Stimulated activated CD4-positive, alpha-beta T cell treated with anti-CD3 and anti-CD28 coated beads, Interleukin-1b, Interleukin-23, amount 100 ng/mL, for 1 hour (primary cell): ENCODE measurements at places on chromosomes 2 and 18.

GRCh38 chr2:205403244-205403825, 279.0 kb upstream of the NRP2 start:
- DNase-seq: no peak

GRCh38 chr2:232363784-232364615, 14.6 kb upstream of the ALPP start:
- no peak for DNase-seq

DNA sequence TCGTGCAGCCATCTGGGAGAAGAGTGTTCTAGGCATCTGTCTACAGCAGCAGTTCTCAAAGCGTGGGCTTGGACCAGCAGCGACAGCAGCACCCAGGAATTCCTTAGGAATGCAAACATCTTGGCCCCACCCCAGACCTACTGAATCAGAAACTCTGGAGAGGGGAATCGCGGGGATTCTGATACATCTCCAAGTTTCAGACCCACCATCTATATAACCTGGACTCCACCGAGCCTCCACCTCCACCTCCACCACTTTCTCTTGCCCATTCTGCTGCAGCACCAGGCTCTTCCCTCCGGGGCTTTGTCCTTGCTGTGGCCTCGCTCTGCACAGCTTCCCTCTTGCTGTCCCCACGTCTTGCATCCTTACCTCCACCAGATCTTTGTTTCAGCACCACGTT, 256.4 kb downstream of the BCL2 start:
- DNase-seq: no peak

GRCh38 chr2:107160640-107161239, 274.8 kb upstream of the ST6GAL2 start:
- no peak for DNase-seq

DNA sequence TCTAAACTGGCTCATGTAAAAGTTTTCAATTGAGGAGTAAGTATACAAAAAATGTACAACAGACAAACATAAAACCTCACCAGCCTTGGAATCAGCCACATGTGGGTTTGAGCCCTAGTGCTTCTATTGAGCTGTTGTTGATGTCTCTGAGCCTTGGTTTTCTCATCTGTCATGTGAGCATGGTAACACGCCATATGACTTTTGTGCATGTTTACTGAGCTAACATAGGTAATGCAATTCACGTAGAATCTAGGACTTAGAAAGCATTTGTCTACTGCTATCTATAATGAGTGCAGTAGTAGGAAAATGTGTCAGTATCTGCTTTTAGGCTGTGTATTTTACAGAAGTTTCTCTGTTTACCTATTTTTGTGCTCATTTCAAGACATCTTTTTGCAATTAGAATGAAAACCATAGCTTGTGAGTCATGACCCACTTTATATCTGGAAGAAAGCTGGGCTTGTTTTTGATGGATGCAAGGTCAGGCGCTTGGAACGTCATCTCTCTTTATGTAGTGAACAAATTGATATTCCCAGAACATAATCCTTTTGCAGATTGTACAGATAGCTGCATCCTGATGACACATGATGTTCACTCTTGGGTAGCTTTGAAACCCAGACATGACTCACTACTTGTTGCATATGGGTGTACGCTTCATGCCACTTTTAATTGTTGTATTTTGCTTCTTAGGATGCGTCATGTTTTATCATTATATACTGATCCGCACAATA, 94.3 kb downstream of the RNF144A start:
- DNase-seq: no peak

DNA sequence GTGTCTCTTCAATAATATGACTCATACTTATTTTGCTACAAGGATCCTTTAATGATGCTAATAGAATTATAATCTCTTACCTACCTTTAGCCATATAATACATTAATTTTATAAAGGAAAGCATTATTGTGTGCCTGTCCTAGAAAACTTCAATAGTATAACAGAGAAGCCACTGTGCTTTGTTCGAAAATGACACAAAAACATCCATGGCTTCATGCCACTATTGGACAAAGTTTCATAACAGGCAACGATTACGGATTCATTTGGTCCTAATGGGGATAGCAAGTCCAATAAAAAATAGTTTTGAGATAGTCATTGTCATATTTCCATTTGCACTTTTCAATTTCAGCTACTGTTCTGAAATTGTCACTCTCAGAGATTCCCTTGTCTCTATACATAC, 52.5 kb upstream of the CCDC150 start:
- DNase-seq: no peak

DNA sequence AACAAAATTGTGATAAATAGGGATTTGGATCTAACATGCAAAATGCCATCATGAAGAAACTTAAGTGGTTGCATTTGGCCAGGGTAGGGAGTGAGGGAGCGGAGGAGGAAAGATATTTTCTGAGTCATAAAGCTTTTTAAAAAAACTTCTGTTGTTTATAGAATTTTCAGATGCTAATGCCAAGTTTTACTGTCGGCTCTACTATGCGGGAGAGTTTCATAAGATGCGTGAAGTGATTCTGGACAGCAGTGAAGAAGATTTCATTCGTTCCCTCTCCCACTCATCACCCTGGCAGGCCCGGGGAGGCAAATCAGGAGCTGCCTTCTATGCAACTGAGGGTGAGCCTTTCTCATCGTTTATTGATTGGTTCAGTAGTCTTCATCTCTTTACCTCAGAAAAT, 56.0 kb upstream of the PTH2R start:
- no peak for DNase-seq

DNA sequence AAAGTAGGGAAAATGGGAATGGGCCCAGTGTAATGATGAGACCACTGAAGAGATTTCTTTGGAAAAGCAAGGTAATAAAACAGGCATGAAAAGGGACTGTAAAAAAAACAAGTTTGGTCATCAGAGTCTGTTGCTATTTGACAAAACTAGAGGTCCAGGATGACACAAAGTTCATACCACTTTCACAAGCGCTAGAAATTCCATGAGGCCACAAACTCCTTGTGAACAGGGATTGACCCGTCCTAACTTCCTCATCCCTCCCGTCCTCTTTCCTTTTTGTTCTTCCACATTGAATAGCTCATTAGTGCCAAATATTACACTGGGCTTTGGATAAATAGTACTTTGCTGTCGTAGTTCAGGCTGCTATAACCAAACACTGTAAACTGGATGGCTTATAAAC, 188.8 kb upstream of the EPC2 start:
- no peak for DNase-seq

GRCh38 chr18:59996370-59996966, 96.7 kb downstream of the PMAIP1 start:
- no peak for DNase-seq

GRCh38 chr2:98608962-98609604, 694 bp downstream of the UNC50 start:
- DNase-seq: no peak

DNA sequence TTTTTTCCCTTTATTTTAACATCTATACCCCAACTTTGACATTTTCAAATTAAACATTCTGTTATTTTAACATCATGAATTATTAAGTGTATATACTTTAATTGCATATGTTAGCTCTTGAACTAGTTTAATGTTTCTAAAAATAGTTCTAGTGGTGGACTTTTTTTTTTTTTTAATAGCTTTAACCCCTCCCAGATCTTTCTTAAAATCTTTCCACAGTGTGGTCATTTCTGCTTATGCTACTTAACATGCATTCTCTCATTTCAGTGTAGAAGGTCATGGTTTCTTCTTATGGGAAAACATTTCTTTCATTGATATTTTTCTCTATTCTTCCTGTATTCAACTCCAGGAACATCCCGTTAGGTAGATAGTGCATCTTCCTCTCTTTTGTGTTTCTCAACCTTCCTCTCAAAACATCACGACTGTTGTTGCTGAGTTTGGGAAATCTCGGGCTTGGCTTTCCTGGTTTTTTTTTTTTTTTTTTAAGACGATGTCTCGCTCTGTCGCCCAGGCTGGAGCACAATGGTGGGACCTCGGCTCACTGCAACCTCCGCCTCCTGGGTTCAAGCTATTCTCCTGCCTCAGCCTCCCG, 849 bp upstream of the TMEM18 start:
- no peak for DNase-seq

GRCh38 chr2:221541131-221541735, 30.9 kb downstream of the EPHA4 start:
- no peak for DNase-seq

- no peak for DNase-seq
Observed at GRCh38 chr2:216235896-216236295, 126.7 kb downstream of the XRCC5 start.

DNA sequence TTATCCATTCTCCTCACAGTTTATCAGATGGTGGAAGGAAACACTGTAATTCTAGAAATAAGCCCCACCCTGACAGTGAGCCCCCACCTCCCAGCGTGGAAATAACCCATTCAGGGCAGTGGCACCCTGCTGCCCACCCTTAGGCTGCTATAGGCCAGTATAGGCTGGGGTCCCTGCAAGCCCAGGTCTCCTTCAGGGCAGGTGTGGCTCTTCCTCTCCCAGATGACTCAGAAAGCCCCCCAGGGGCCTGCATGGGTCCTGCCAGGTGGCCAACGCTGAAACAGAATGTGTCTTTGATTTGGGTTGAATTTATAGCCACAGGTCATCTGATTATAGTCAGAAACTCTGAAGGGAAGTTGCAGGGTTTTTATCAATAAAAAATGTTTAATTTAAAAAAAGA, 136.4 kb downstream of the SH3RF3 start:
- no peak for DNase-seq

GRCh38 chr2:144085016-144085415, 434.9 kb downstream of the ZEB2 start:
- DNase-seq: no peak

GRCh38 chr2:135980434-135981079, 4.9 kb downstream of the DARS1 start:
- DNase-seq: no peak

DNA sequence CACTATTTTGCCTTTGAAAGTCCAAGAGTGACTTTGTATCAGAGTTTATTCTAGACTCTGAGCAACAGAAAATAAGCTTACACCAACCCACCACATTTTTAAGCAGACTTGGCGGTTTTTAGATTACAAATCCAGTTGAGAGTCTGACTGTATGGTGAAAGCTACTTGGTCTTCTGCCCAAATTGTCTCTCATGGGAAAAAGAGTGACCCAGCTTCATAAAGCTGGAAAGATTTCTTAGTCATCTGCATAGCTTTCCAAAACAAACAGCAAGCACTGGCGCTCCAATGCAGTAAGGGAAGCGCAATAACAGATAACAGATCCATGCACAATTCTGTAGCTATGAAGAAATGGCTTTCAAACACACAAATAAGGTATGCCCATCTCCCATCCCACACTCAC, 7.1 kb downstream of the DSG1 start:
- no peak for DNase-seq

- DNase-seq: no peak
Observed at GRCh38 chr2:126756125-126756524, 100.2 kb downstream of the GYPC start.

DNA sequence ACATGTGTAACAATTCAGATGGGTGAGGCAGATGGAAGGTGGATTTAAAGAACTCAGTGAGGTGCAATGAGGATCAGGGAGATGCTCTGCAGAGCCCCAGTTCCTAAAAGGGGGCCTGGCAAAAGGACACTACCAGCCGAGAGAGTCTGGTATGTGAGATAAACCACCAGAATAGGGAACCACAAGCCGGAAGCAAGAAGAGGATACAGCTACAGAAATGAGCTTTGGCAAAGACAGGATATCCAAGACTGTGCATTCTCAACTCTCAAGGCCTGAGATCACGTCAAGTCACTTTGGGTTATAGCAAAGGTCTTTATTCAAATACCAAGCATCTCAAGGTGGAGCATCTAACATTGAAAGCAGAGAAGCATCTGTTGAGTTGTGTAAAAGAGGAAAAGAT, 293.5 kb downstream of the ARHGAP15 start:
- DNase-seq: no peak

DNA sequence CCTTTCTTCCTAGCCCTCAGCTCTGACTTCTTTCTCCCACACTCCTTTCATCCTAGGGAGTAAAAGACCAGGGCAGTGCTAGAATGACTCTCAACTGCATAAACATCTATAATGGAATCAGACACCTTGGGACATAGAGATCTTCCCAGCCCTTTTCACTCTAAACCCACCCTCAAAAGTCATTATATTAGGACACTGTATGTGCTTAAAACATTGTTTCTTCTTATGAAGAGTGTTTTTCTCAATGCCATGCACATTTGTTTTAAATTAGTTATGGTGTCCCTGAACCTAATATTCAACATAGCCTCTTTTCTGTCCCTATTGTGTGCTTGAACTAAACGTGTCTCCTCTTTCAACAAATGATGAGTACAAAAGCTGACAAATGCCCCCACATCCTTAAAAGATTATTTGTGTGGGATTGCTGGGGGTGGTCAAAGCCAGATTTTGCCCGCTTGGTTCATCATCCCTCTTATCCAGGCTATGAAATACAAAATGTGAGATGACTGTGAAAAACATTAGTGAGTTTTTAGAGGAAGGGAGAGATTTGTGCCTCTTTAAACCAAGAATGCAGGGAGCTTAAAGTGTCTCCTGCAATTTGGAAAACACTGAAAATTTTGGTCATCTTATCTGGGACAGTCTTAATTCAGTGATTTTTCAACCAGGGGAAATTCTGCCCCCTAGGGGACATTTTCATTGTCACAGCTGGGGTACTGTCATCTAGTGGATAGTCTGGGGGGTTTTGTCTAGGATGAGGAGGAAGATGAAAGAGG, 29.0 kb downstream of the SERPINB5 start:
- no peak for DNase-seq

DNA sequence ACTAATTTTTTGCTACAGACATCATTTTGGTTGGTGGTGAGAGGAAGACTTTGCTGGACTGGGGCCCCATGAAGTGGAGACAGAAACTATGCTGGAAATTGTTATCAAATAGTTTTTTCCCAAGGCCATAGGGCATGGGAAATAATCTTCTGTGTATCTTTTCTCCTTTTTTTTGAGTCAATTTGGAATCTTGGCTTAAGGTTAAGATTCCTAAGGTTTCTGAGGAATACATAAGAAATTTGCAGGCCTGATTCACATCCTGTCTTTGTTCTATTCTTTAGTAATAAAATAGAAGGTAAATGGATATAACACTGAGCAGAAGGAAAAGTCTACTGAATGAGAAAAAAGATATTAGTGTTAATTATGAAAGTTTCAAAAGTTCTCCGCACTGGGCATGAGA, 16.6 kb downstream of the SMC6 start:
- DNase-seq: no peak

GRCh38 chr2:240452462-240453256, 17.2 kb downstream of the GPC1 start:
- no peak for DNase-seq

DNA sequence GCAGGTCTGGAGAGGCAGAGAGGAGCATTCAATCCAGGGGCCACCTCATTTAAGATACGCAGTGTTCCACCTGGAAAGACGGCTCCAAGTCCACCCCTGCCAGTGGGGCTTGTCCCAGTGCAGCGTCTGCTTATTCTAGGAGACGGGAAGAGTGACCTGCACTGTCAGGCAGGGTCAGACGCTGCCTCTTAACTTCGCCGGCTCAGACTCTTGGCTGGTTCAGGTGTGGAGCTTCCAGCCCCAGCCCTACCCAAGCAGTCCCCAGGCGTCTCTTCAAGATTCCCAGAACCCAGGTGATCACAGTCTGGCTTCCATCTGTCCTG, 208.5 kb downstream of the TFCP2L1 start:
- DNase-seq: no peak

GRCh38 chr18:32974421-32975162, 201.8 kb upstream of the KLHL14 start:
- no peak for DNase-seq

GRCh38 chr18:63144748-63145147, 174.8 kb downstream of the BCL2 start:
- no peak for DNase-seq

GRCh38 chr2:236345081-236345714, 81.0 kb upstream of the ASB18 start:
- no peak for DNase-seq
